ENCODE measurements at places on chromosomes 12 and 14.

GRCh38 chr12:68639396-68639767, 28.7 kb downstream of the RAP1B start:
- no peak for DNase-seq

DNA sequence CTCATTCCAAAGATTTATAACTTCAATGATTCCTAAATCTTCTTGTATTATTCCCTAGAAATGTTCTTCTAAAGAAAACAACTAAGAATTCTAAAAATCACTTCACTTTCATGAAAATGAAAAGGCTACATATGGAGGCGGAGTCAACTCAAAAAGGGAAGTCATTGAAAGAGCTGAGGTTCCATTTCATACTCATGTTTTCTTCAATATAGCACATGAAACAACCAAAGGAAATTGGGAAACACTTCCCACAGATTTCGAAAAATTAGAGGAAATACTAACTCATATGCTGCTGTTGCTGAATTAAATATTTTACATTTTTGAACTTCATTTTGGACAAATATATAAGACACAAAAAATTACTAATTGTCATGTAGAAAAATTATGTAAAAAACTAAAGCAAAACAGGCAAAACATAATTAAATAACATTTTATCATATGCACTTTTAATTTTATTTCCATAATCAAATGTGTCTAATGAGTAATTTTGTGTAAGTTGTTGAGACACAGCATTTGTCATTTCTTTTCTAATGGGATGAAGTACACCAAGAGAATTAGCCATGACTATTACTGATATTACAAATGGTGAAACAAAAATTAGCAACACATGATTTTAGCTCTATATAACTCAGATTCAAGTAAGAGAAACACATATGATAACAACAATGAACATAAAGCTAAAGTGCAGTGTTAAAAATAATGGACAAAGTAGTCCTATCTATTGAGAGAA, at the start of gene CD163:
Gene CD163 (minus strand): TSS at position 92 of the 730 bp plus-strand sequence. CDS start 87 bp downstream, at position 5.
- no peak for DNase-seq

GRCh38 chr14:46384611-46385010, 267.0 kb downstream of the RPL10L start:
- DNase-seq: no peak

DNA sequence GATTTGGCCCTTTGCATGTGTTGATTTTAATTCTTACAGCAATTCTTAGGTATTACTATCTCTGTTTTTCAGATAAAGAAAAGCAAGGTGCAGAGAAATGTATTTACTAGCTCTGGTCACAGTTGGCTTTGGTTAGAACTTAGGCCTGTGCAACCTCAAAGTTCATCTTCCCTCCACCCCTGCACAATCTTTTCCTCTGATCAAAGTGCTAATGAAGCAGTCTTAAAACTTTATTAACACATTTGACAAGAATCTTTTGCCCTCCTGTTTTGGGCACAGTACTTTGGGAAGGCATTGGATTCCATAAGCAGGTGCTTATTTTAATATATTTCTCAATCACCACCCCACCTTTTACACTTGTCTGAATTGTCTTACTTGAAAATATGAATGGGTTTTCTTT, 2.7 kb downstream of the IRAK4 start:
- no peak for DNase-seq

DNA sequence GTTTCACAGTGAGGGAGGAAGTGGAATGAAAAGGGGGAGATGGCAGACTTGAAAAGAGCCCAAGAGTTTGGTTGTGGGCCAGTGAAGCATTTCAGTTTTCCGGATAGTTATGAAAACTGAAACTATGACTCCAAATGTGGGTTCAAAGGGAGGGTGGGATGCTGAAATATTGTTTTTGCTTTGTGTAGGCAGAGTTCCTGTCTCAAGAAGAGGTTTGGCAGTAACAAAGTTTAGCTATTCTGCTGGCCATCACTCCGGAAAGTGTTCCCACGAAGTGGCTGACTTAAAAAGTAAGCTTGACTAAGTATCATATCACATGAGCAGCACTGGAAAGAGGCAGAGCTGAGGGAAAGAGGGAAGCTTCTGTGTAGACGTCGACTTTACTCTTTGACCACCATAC, 85.2 kb downstream of the CAND1 start:
- no peak for DNase-seq

GRCh38 chr12:9387450-9387849, 179.3 kb upstream of the PZP start:
- no peak for DNase-seq

DNA sequence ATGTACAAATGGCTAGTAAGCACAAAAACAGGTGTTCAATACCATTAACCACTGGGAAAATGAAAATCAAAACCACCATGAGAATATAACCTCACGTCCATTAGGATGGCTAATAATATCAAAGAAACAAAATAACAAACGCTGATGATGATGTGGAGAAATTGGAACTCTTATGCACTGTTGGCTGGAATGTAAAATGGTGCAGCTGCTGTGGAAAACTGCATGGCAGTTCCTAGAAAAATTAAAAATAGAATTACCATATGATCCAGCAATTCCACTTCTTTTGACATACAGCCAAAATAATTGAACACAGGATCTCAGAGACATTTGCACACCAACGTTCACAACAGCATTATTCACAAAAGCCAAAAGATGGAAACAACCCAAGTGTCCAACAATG, 51.5 kb downstream of the TMPRSS12 start:
- no peak for DNase-seq

GRCh38 chr14:95156161-95157047, 925 bp downstream of the DICER1 start:
- peak; percentile 42 for DNase-seq

DNA sequence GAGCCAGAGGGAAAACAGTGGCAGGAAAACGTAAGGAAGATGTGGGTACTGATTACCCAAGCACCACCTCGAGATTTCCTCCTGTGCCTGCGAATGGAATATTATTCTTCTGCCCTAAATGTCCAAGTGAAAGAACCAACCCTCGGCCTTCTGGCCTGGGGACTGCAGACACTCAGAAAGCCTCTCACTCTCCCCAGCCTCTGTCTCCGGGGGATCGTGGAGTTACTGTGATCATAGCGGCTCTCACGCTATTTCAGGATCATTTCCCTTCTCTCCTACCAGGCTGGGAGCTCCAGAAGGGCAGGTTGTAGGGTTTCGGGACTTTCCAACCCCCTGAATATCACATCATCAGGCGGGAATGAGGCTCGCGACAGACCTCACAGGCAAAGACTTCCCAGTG, 68.9 kb downstream of the KDM2B start:
- no peak for DNase-seq

- DNase-seq: no peak
These were observed 180.6 kb upstream of the EEA1 start for GRCh38 chr12:93109551-93110203.

DNA sequence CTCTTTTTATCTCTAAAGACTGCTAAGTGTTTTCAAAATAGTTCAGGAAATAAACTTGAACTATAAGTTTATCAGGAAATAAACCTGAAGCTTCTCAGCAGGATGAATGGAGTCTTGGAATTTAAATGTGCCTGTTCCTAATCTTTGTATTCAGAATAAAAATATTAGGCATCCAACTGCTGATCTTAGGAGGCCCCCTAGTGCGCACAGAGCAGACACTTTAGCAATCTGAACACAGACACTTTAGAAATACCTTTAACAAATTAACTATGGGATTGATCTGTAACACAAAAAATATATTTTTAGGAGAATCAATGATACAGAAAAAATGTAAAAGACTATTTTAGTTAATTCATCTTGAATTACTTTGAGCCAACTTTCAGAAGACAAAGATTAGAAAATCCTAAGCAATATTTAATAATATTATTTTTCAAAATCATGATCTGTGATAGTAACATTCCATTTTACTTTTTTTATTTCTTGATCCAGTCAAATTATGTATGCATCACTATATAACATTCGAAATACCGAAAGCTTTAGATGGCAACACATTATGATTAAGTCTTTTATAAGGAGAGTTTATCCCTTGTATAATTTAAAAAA, 80.9 kb downstream of the SLC41A2 start:
- peak; percentile 29 for DNase-seq

- peak; percentile 58 for DNase-seq
These were observed 151.5 kb downstream of the ATXN7L3B start for GRCh38 chr12:74689071-74689655.

DNA sequence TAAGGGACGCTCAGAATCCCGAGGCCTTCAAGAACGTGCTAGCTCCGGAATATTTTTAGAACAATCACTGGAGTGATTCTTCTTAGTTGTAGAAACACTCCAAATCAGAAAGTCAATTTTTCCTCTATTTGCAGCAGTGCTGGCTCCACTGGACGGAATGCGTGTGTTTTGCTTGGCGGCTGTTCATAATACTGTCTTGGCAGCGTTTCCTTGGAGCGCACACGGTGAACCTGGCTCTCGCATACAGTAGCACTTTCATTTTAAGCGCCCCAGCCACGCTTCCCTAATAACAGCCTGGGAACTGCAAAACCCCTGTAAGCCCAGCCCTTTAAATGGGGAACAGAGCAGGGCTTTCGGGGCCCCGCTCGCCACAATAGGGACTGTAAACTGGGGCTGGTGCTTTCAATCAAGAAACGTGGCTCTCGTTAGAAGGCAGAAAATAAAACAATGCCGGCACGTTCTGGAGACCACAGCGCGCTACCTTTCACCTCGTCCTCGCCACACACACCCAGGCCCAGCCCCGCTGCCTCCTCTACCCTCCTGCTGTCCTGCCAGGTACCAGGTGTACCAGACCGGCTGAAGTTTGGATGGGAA, 79.9 kb downstream of the BCL11B start:
- no peak for DNase-seq

DNA sequence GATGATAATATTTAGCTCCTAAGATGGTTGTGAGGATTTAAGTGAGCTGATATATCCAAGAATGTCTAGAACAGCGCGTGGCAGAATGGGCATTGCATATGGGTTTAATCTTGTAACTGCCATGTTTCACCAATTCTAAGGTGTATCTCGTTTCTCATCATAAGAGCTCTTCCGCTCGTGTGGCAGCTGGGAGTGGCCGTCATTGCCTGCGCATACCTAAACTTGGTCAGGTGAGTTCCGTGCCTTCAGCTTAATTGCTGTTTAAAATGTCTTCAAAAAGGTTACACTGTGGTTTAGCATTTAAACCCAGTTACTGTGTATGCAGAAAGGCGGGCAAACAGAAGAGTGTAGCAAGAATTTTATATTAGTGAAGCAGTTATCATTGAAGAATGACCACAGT, 4.5 kb upstream of the AQP2 start:
- DNase-seq: no peak
